ENCODE measurements at places on chromosomes 6 and 20.

DNA sequence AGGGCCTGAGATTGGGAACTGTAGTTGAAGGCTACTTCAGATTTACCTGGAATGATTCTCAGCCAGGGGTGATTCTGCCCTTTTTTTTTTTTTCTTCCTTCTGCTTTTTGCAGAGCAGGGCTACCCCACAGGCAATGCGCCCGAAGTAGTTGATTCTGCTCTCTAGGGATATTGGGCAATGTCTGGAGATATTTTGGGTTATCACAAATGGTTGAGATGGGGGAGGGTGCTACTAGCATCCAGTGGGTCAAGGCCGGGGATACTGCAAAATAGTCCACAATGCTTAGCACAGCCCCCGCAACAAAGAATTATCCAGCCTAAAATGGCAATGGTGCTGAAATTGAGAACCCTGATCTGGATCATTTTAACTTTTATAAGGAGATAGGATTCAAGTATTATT lies 71.2 kb upstream of the ZMYND8 start:
- no peak for DNase-seq

DNA sequence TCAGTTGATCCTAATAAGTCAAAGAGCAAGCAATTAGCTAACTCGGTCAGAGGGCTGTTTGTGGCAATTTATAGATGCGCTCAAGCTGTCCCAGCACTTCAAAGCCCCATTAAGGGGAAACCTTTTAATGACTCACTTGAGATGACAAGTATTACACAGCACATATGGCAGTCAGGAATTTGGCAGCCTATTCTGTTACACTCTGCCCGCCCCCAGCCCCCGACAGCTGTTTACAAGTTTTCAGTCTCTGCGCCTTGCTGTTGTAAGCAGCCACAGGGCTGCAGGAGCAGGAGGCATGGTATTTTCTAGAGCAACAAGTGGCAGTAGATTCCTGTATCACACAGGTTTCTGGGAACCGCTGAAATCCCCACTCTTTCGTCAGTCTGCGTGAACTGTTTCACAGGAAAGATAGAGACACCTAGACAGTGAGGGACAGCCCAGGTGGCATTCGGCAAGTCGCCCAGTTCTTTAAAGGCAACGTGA lies 263.0 kb downstream of the FOXC1 start:
- DNase-seq = no peak

GRCh38 chr20:58744836-58745235 lies 52.2 kb downstream of the NPEPL1 start:
- DNase-seq = no peak

- no peak for DNase-seq
Observed at GRCh38 chr20:1702855-1703254, 45.3 kb upstream of the SIRPG start.

DNA sequence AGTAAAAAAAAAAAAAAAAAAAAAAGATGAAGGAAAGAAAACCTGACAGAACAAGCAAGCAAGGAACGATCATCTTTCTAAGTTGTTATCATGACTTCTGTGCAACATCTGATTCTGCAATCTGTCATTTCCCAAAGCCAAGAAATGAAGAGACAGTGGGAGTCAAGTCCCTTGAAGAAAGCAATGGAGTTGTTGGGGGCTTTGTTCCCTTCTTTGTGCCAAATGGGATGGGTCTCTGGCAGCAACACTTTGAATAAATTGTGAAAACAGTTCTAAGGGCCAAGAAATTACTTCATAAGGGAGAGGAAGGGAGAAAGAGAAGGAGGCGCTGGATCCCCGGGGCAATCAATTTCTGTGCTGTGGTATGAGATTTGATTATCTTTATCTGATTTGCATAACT lies 33.3 kb upstream of the RSPO3 start:
- no peak for DNase-seq

- DNase-seq = no peak
Observed at GRCh38 chr6:121917834-121918559, 481.5 kb upstream of the HSF2 start.

GRCh38 chr6:40695750-40696415 lies 108.7 kb upstream of the LRFN2 start:
- DNase-seq = no peak

- no peak for DNase-seq
Observed at GRCh38 chr6:14129575-14129974, 12.0 kb downstream of the CD83 start.

DNA sequence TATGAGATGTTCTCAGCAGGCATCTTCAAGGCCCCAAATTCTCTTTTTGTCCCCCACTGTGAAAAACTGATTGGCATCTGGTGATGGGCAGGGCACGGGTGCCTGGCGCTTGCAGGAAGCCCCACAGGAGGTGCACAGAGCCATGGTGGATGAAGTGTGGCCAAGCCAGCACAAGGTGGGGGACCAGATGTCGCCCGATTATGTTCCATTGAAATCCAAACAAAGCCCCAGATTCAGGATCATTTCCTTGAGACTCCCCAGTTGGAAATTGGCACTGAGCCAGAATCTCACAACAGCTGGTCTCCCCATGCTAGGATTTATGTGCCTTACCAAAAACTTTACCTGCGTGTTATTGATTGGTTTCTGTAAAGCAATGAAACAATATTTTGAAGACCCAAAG lies 186.1 kb downstream of the ADAT2 start:
- no peak for DNase-seq

GRCh38 chr20:17556837-17557674 lies 12.8 kb upstream of the DSTN start:
- DNase-seq = no peak

- DNase-seq = no peak
Observed at GRCh38 chr6:15845492-15845891, 182.7 kb upstream of the DTNBP1 start.

DNA sequence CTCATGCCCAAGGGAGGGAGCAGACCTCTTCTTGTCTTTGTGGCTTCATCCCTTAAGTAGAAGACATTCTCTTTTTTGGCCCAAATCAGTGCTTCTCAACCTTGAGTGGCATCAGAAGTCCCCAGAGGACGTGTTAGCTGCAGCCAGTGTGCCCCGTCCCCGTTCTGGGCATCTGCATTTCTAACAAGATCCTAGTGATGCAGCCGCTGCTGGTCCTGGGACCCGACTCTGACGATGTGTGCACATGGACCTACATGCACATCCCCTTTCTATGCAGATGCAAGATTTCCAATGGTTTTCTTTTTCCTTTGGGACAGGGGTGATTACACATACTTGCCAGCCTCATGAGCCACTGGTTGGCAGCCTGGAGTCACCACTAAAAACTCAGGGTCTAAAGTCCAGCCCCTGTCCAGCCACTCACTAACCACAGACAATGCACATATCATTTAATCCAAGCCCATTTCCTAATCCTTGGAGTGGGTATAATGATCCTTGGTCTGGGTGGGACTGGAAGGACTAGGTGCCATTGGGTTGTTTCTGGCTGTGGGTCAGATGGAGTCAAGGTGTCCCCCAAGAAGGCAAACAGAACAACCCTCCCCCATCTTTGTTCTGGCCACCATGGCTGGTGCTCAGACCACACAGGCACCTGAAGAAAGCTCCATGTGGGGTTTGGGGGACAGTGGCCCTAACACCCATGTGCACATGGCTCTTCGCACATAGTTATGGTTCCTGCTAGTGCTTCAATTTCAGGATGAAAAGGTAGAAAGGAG lies 6.4 kb downstream of the ACSS1 start:
- DNase-seq = no peak

DNA sequence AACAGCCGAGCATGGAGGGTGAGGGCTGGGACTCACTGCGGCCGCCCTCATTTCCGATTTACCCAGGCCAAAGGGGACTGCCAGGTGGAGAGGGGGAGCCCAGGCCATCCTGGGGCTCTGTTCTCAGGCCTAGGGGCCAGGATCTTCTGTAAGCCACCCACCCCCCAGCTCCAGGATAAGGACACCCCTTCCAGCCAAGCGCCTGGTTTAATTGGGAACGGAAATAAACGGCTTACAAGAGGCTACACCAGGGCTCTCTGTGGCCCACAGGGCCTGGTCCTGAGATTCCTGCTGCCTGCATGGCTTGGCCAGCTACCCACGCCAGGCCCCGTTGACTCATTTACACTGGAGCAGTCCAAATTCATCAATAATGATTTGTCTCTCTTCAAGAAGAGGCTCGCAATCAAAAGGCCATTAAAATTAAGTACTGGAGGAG lies 68.1 kb upstream of the TOP1 start:
- no peak for DNase-seq

- DNase-seq = no peak
Observed at GRCh38 chr6:141394565-141395051, 738.1 kb upstream of the GJE1 start.

DNA sequence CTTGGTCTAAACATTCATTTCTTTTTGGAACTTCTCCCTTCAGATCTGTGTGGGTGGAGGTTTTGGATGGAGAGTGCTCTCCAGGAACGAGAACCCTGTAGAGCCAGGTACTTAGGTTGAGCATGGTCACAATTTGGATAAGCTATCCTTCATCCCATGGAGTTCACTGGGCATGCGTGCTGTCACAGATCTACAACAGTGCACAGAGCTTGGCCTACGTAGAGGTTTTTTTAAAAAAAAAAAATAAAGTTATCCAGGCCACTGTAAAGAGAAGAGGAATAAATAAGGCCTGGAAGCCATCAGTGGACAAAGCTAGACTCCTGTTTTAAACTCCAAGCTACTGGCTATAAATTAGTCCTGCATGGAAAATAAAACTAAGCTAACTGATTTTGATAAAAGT lies 165.6 kb downstream of the SLC24A3 start:
- no peak for DNase-seq
